Activated CD8-positive, alpha-beta memory T cell treated with anti-CD3 and anti-CD28 coated beads, Interleukin-2, amount 50 U/mL, for 48 hours (primary cell): ENCODE measurements at places on chromosomes 7 and 10.

GRCh38 chr7:75611557-75612178 is 119.5 kb downstream of the SPDYE5 start:
- DNase-seq: no peak

- no peak for DNase-seq
Observed at GRCh38 chr7:151415375-151416105, 5.7 kb upstream of the WDR86 start.

DNA sequence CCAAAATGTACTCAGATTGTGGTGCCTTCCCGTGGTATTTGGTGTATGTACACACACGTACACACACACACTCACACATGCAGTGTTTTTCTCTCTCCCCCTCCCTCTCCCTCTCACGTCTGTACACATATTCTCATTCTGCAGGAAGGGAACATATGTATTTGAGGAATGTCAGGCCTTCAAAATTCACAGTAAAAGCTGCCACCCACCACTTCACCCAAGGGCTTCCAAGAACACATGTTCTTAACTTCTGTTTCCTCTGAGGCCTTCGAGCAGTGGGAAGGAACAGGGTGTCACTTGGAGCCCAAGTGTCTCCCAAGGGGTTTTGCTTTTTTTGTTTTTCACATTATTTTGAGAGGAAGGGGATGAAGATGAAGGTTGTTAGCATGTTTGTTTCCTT is 198.9 kb downstream of the TCF7L2 start:
- DNase-seq: no peak

GRCh38 chr7:35723011-35723410 is 28.1 kb upstream of the HERPUD2 start:
- DNase-seq: no peak
